ENCODE measurements at places on chromosomes 7 and 10.

- DNase-seq = peak; percentile 98
Observed at GRCh38 chr7:28298870-28299518, 113.3 kb upstream of the CREB5 start.

GRCh38 chr10:85400981-85401695, 965.5 kb downstream of the GRID1 start:
- DNase-seq = no peak

DNA sequence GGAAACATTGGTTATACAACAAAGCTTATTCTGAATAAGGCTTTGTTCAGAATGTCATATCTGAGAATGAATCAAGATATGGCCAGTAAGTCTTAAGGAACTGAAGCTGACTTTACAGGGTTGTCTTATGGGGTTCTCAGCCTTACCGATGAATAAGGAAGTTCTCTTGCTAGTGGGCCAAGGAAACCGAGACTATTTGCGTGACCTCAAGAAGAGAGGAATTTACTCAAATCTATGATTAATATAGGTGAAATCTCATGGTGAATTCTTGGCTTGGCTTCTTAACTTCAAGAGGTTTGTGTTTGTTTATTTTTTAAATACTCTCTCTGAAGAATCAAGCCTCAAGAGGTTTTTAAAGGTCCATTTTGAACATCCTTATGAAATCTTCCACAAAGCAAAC, 4.7 kb upstream of the MRLN start:
- DNase-seq = no peak

- no peak for DNase-seq
Observed at GRCh38 chr10:14621037-14621436, 153.7 kb downstream of the FAM107B start.

- DNase-seq = no peak
Observed at GRCh38 chr10:86400705-86401587, 34.4 kb upstream of the GRID1 start.

- no peak for DNase-seq
Observed at GRCh38 chr7:20019757-20020432, 197.3 kb downstream of the MACC1 start.

- DNase-seq = no peak
Observed at GRCh38 chr7:81330108-81330507, 411.3 kb upstream of the SEMA3C start.

- DNase-seq = no peak
Observed at GRCh38 chr7:124489925-124490324, 275.7 kb downstream of the GPR37 start.

DNA sequence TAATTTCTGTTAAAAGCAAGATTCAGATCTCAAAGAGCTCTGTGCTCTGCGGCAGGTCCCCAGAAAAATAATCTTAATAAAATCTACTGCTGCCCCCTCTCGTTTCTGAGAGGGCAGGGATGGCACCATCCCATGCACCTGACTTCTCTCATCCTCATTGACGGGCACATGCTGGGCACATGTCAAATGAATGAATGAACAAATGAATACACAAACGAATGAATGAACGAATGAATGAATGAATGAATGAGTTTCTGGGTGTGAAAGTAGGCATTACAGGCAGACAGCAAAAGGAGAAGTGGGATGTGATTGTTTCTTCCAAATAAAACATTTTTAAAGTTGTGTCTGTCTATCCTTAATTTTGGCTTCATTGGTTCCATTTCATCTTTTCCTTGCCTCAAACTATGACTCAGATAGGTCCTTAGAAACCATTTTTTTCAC, 398.1 kb upstream of the PRKCQ start:
- DNase-seq = no peak

GRCh38 chr10:77631241-77631640, 6.4 kb downstream of the KCNMA1 start:
- DNase-seq = no peak

- DNase-seq = no peak
Observed at GRCh38 chr10:69912589-69912988, 110.9 kb downstream of the COL13A1 start.
